ENCODE measurements at places on chromosomes 12 and 14. TPM values are rescaled to one million over a fixed set of nuclear protein-coding genes. Genes with fewer than 3 reads are reported as not detected.

SP7 gene
- total RNA-seq: 0.09 TPM

C14orf132 gene
- 6.8 TPM for total RNA-seq

GLIPR1L2 gene
- total RNA-seq: 0.09 TPM

OTX2 gene
- not detected for total RNA-seq

GLS2 gene
- not detected for total RNA-seq

NXPH4 gene
- 5.2 TPM for total RNA-seq

GIT2 gene
- total RNA-seq: 19.5 TPM

EPYC gene
- total RNA-seq: not detected

SLC15A5 gene
- not detected for total RNA-seq

AVPR1A gene
- not detected for total RNA-seq

SLC25A47 gene
- total RNA-seq: not detected

CCDC184 gene
- 3.2 TPM for total RNA-seq

NTF3 gene
- not detected for total RNA-seq

TAS2R20 gene
- total RNA-seq: 0.10 TPM

TMEM117 gene
- 1.5 TPM for total RNA-seq

FGF23 gene
- total RNA-seq: not detected

CFAP73 gene
- total RNA-seq: not detected

LIN7A gene
- 0.55 TPM for total RNA-seq

SCNN1A gene
- 30.2 TPM for total RNA-seq

UNC79 gene
- 0.02 TPM for total RNA-seq

GDF3 gene
- total RNA-seq: not detected

TAS2R19 gene
- total RNA-seq: not detected

GALNT9 gene
- 4.7 TPM for total RNA-seq

ACSS3 gene
- total RNA-seq: not detected

SLCO1B1 gene
- 0.39 TPM for total RNA-seq

All from A549 treated with Mapracorat at 1 μM for 4 hours (cell line).